Activated gamma-delta T cell treated with Interleukin-2 at 50 U/mL for 16 hours (primary cell): ENCODE measurements at places on chromosomes 7 and 10.

- no peak for DNase-seq
Measured at GRCh38 chr10:5494611-5495010, 4.8 kb downstream of the CALML5 start.

DNA sequence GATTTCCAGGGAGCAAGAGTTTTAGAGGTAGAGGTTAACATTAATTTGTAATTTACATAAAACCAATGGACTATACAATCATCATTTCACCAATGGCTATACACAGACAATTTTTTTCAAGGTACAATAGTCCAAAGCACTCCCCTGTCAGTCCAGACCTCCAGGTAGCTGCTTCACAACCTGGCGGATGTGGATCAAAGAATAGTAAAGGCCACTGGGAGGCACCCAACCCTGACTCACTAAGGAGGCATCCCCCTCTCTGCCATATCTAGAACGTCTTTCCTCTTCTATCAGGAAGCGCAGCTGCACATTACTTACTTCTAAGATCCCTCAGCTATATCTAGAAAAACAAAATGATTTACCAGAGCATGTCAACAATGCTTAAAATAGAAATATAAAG, 217.7 kb upstream of the AOAH start:
- DNase-seq: no peak

- no peak for DNase-seq
Measured at GRCh38 chr10:8306685-8307364, 252.3 kb downstream of the GATA3 start.

DNA sequence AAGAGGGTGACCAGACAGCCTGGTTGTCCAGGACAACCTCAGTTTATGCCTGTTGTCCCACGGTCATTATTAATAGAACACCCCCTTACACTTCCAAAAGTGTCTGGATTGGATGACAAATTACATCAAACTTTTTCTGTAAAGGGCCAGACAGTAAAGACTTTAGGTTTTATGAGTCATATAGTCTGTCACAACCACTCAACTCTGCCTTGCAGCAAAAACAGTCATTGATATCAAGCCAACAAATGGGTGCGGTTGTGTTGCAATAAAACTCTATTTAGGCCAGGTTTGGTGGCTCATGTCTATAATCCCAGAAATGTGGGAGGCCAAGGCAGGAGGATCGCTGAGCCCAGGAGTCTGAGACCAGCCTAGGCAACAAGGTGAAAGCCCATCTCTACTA, 66.7 kb upstream of the ATP6V0A4 start:
- DNase-seq: no peak

- no peak for DNase-seq
Measured at GRCh38 chr7:77823787-77824186, 25.2 kb downstream of the PHTF2 start.

DNA sequence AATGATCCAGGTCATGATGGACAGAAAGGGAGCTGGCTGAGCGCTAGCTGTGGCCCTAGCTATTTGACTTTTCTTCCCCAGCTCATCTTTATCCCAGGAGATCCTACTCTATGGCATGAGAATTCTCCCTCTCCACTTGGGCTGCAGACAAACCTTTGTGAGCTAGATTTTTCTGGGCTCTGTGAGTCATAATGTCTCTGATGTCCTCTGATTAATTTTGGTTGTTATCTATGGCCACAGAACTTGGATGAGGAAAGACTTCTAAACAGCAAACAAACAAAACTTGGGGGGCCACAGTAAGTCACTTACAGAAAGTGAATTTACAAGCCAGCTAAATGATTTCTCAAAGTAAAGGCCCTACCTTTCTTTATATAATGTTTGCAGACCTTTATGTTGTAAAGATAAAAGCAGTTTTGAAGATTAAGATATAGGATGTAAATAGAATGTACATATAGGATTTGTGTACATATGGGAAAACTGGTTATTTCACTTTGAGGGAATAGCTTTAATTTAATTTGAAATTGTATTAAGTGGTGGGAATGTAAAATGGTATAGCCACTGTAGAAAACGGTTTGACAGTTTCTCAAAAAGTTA, 10.4 kb downstream of the ABLIM1 start:
- no peak for DNase-seq

DNA sequence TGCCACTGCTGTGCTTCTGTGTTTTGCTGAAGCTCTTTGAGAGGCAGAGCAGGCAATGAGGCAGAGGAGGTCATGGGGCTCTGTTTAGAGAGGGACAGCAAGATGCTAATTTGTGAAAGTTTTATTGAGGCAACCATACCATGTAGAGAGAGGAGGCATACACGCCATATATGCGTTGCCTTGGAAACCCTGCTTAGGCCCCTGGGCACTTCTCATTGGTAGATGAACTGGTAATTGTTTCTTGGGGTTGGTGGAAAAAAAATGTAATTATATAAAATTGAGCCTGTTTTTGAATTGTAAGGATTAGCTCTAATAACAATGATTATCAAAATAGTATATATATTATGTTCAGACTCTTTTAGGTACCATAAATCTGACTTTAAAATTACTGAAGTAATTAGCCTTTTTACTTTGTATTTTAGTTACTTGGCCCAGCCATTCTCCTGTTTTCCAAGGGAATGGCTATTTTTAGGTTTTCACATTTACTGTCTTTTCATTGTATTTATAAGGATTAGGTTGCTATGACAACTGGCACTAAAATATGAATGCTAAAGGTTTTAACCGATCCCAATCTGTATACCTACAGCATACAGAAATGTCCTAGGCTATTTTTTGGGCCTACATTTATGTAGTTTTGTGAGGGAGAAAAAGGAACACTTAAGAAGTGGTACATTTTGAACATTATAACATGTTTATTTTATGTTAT, 52.4 kb downstream of the BZW2 start:
- no peak for DNase-seq

DNA sequence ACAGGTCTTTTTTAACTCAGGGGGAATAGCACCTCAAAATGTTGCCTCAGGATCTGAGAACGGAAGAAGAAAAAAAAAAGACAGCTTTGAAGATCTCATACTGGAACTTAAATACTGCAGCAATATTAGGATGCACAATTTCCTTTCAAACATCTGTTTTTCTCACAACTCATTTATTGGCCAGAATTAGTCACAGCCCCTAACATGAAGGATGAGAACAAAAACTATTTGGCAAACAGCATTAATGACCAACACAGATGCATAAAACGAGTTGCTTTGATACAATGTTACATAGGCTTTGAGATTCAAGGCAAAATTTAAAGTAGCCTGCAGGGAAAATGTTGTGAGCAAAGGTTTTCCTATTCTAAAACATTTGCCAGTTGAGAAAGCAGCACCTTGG, 36.5 kb downstream of the JMJD1C start:
- no peak for DNase-seq

DNA sequence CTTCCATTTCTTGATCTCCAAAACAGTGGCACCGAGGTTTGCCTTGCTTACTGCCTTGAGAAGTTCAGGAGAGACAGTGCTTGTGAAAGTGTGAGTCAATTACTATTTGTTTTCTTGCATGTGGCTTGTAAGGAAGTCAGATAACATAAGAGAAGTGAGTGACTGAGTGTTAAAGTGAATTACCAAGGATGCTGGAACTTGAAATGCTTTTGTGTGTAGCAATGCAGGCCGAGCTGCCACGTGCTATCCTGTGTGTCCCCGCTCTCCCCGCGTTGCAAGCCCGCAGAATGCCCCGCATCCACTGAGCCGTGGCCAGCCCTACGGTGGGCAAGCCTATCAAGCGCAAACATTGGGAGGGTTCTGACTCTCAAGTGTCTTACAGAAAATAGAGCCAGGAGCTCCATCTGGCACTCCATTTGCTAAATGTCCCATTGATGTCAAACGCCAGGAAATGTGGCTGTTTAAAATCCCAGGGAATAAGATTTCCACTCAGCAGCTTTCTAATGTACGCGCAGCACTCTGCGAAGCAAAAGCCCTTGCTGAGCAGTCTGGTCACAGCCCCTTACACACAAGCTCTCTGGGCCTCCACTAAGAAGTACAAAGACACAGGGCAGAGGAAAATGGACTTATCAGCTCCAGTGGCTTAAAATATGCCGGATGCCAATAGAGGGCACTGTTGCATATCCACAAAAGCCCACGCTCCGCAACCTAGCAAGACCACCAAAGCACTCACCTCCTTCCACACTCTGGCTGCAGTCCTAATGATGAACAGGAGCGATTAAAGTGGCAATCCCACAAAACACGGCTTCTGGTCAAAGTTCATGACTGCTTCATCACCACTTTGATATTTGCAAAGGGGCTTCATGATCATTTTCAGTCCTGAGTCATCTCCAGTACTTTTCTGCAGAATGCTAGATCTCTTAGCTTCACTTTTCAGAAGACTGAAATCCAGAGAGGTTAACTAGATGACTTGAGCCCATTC, 158.0 kb upstream of the ITGB1 start:
- DNase-seq: no peak

DNA sequence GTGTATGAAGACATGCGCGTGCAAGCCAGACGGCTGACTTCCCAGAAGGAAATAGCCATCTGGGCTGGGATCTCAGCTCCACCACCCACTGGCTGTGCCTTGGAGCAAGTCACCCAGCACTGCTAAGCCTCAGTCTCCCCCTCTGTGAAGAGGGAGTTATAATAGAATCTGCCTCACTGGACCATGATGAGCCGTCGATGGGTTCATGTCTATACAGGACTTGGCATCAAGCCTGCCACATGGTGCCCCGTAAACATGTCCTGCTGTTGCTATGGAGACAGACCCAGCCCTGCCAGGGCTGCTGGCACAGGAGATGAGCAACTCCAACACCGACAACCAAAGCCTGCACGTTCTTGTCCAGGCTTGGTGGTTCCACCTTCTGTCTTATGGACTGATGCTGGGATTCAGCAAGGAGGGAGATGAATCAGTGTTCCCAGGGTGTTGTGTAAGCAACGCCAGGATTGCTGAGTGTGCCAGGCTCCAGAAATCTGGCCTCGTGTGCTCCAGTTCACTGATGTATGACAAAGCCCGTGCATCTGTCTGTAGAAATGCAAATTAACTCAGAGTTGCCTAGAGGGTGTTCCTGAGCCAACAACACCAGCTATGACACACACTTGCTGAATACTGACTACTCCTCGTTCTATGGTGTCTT, 5.6 kb downstream of the GPR15LG start:
- DNase-seq: peak; percentile 38

DNA sequence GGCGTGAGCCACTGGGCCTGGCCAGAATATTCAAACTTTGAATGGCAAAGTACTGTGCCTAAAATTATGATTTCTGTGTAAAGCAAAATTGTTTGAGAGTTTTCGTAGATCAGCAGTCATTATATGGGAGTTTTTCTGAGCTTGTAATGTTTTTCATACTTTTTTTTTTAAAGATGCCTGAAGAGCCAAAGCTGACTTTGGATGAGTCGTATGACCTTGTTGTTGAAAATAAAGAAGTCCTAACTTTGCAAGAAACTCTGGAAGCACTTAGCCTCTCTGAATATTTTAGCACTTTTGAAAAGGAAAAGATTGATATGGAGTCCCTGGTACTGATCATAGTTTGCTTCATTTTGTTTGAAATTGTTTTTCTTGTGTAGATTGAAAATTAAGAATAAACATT, 26.7 kb downstream of the SEC23IP start:
- DNase-seq: no peak

- DNase-seq: no peak
Measured at GRCh38 chr10:87672551-87672950, 12.9 kb downstream of the PAPSS2 start.

DNA sequence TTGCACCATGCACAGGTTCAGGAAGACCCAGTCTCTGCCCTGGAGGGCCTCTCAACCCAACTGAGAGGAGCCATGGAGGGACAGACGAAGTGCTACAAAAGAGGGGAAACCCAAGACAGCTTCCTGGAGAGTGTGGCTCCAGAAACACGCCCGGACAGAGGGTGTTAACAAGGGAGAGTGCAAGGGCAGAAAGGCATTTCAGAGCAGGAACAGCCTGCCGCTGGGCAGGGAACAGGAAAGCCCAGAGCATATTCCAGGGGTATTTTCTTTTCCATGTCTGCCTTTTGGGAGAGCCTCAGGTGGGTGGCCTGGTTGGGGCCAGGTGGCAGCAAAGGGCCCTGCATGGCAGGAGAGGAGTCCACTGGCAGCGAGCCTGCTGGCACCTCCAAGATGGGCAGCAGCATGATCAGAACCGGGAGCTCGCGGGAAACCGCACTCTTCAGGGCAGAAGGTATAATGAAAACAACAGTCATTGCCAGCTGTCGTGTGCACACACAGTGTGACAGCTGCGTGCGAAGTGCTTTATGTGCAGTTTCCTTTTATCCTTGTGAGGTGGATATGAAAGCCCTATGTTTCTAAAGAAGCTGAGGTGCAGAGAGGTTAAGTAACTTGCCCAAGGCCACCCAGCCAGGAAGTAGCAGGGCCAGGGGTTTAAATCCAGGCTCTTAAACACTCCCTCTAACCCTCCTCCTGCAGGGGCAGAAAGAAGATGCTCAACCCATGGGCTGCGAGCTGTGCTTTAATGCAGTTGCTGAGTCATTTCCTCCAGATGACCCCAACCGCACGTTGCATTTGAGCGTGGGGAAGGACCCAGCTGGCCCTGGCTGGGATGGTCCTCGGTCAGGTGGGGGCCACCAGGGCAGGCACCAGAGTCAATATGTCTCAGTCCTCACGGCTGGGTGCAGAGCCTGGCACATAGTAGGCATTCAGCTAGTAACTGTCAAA, 128.6 kb downstream of the OAT start:
- DNase-seq: no peak

DNA sequence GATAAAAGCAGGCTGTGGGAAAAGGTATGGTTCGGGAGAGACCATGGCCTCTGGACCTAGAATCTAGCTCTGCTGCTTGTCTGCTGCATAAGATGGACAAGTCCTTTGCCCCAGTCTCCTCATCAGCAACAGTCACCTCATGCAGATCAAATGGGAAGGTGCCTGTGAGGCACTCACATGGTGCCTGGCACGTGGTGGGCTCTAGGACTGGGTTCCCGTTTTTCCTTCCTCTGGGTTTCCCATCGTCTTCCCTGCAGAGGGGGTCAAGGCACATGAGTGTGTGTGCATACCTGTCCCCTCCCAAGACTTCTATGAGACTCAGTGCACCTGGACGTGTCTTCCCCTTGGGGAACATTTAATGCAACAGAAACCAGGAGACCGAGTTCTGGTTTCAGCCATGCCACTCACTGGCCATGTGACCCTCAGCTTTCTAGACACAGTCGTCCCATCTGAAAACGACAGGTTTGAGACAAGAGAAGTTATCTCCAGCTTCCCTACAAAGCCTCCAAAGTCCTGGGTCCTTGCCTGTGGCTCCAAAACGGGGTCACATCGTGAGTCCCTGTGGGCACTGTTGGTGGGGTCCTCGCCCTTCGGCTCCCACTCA, 95.9 kb upstream of the NPTX2 start:
- no peak for DNase-seq

DNA sequence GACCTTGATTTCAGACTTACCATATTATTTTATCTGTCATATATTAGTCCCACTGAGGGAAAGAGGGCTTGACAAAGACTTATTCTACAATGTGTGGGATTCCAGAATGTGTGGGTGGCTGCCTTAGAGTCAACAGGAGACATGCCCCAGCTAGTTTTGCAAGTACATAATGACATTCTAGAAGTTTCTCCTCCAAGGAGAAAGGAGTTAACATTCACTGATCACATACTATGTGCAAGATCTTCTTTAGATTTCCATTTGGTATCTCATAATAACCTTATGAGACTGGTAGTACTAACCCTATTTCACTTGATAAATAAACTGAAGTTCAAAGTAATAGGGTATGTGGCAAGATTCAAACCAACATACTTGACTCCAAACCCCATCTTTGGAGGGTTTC, 25.2 kb downstream of the IRF5 start:
- DNase-seq: no peak
